A549 treated with ZK216348 at 1 μM for 4 hours (cell line): ENCODE measurements at places on chromosomes 6 and 20. TPM values are rescaled to one million over a fixed set of nuclear protein-coding genes. Genes with fewer than 3 reads are reported as not detected.

Gene NUP153
- 26.0 to 33.7 TPM (median 28.8 TPM) in 5 replicates for total RNA-seq

Gene CCN6
- not detected in 5 replicates for total RNA-seq

Gene DDO
- 0.07 to 0.38 TPM in 2 of 5 replicates, not detected in the others for total RNA-seq

Gene ACSS1
- total RNA-seq: 8.2 to 16.0 TPM (median 15.3 TPM) in 5 replicates

Gene ZNF831
- total RNA-seq: not detected in 5 replicates

Gene PLCB4
- 11.6 to 20.7 TPM (median 15.1 TPM) in 5 replicates for total RNA-seq

Gene FAM83C
- 0.07 to 0.15 TPM (median 0.12 TPM) in 4 of 5 replicates, not detected in the other for total RNA-seq

Gene THBD
- 49.6 to 85.8 TPM (median 71.5 TPM) in 5 replicates for total RNA-seq

Gene ZBP1
- not detected in 5 replicates for total RNA-seq

Gene SIRPD
- not detected in 5 replicates for total RNA-seq

Gene CLVS2
- 0.02 to 0.23 TPM (median 0.13 TPM) in 5 replicates for total RNA-seq

Gene NFATC2
- total RNA-seq: 7.0 to 9.8 TPM (median 7.2 TPM) in 5 replicates

Gene CST4
- not detected in 5 replicates for total RNA-seq

Gene TREML2
- total RNA-seq: not detected in 5 replicates

Gene FRS3
- 1.5 to 3.3 TPM (median 2.3 TPM) in 5 replicates for total RNA-seq

Gene ADGRG6
- 37.0 to 76.6 TPM (median 63.3 TPM) in 5 replicates for total RNA-seq

Gene ZKSCAN3
- total RNA-seq: 1.7 to 2.2 TPM (median 2.0 TPM) in 5 replicates

Gene FAM184A
- total RNA-seq: not detected in 5 replicates
